ENCODE measurements at places on chromosomes 11 and 22.

- DNase-seq, result no peak
Observed at GRCh38 chr11:130427581-130428315, 661 bp downstream of the ADAMTS8 start.

GRCh38 chr11:376531-377173, 7.4 kb downstream of the B4GALNT4 start:
- DNase-seq, result no peak

GRCh38 chr22:49016909-49017481, 810.7 kb downstream of the BRD1 start:
- DNase-seq, result no peak

DNA sequence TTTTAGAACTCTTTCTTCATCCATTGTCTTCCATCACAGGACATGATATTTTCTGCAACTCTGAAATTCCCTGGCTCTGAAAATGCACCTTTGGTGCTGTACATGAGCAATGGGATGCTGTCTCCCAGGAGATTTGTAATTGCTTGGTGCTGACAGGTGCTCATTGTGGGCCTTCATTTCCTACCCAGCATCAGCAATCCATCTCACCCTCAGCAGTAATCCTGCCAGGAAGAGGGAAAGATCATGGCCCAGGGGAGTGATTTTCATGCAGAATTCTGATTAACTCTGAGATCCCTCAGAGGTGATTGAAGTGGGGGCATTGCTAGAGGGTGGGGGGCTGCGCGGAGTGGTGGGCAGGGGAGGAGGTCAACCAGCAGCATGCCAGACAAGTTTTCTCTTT, 651.7 kb downstream of the NELL1 start:
- DNase-seq, result no peak

DNA sequence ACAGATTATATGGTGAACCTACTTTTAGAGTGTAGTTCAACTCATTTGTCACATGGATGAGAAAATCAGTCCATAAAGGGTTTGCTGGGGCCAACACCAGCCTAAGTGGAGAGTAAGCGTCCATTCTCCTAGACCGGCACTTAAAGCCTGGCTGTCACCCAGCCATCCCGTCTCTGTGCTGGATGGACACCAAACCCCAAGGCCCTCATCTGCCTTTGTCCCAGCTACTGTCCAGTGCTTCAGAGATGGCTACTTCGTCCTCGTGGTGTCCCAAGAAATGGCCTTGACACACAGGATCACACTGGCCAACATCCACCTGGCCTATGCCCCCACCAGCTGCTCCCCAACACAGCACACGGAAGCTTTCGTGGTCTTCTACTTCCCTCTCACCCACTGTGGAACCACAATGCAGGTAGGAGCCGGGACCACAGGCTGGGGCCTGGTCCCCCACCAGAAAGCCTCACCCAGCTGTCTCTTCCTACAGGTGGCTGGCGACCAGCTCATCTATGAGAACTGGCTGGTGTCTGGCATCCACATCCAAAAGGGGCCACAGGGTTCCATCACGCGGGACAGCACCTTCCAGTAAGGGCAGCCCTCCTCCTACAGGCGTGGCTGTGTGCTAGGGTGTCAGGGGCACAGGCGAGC, 3.5 kb downstream of the ZP1 start:
- no peak for DNase-seq

DNA sequence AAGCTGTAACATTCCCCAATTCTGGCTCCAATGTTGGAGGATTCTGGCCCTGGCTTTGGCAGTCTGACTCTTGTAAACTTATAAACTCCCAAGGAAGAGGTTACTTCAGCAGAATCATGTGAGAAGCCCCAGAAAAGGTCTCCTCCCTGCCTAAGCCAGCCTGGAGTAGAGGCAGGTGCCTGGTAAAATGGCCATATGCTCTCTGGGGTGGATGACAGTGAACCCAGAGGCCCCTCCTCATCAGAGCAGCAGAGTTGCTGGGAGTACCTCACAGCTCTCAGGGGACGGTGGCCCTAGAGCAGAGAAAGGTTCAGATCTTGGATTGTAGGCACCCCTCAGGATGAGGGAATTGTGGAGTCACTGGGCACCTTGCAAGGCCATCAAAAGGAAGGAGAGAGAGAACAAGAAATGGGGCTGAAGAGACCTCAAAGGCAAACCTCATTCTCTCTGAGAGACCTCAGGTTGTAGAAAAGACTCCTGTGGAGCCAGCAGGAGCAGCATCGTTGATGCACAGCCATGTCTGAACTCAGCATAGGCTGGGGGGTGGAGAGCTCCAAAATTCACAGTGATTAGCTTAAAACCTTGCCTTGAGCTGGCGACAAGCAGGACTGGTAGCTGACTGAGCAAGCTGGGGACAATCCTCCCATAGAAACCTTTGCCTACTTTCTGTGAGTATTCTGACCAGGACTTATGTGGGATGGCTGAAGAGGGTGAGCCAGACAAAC, 4.9 kb upstream of the P2RY6 start:
- no peak for DNase-seq

- peak; percentile 72 for DNase-seq
Observed at GRCh38 chr22:44737406-44738346, 14.7 kb upstream of the ARHGAP8 start.

DNA sequence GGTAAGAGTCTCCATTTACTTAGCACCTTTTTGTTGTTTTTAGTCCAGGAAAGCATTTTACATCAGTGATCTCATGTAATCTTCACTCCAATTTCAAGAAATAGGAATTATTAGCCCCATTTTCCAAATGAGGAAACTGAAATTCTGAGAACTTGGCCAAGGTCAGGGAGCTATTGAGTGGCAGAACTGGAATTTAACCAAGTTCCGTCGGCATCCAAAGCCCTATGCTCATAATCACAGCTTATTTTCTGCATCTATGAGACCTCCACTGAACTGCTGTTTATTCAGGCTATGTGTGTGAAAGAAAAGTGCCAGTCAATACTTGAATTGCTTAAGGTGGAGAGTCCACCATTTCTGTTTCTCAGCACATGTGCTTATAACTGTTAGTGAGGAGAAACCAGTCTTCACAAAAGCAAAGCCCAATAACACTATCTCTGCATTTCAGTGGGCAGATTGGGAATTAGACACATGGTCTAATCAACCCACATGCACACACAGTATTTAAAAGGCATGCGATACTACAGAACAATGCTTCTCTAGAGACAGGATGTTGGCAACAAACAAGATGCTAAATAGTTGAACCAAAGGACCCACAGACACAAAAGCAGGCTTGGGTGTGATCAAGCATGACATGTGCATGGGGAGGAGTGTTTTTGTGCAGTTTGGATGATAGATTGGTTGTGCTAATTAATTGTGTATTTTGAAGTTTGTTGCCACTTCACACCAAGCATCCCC, 780.6 kb downstream of the OPCML start:
- no peak for DNase-seq

DNA sequence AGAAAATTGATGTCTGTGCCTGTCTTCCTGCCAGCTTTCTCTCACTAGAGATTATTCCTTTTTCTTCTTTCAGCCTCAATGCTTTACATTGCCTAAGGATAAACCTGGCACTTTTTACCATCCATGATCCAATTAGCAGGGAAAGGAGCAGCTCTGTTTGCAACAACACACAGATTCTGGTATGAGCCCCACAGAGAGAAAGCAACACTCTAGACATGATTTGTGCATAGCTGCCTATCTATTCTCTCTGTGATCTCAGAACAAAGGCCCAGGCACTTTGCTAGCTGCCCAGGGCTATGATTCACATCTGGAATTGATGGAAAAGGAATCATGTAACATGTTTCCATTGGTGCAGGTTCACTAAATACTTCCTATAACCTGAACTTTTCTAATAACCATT, 685.0 kb downstream of the ETS1 start:
- DNase-seq, result no peak

DNA sequence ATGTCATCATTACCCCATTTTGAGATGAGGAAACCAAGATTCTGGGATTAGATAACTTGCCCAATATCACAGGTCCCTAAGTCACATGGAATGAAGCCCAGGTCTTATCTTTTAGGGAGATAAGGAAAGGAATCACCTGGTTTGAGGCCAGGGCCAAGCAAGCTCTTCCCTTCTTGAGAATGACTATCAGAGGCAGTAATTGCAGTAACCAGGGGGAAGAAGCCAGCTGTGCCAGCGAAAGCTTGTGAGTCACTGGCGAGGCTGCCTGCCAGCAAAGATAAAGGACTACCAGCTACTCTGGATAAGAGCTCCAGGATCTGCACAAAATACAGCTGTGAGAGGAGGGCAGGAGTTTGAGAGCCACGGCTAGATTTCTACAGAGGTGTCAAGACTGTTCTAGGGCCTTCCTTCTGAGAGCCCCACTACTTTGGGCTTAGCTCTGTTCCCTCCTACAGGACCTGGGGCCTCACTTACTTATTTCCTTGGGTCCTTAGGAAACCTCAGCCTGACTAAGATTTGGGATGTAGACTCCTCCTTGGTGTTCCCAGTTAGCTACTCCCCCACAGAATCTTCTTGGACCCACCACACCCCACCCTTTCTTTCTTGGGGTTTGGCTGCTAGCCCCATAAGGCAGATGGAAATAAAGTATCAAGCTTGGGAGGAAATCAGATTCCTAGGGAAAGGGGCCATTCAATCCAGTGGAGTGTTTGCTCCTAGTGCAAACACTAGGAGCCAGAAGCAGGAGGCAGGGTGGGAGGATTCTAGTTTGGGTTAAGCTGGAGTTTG, 9.7 kb upstream of the CCKBR start:
- peak; percentile 40 for DNase-seq

- DNase-seq, result no peak
Observed at GRCh38 chr11:26767060-26767459, 45.2 kb upstream of the SLC5A12 start.

DNA sequence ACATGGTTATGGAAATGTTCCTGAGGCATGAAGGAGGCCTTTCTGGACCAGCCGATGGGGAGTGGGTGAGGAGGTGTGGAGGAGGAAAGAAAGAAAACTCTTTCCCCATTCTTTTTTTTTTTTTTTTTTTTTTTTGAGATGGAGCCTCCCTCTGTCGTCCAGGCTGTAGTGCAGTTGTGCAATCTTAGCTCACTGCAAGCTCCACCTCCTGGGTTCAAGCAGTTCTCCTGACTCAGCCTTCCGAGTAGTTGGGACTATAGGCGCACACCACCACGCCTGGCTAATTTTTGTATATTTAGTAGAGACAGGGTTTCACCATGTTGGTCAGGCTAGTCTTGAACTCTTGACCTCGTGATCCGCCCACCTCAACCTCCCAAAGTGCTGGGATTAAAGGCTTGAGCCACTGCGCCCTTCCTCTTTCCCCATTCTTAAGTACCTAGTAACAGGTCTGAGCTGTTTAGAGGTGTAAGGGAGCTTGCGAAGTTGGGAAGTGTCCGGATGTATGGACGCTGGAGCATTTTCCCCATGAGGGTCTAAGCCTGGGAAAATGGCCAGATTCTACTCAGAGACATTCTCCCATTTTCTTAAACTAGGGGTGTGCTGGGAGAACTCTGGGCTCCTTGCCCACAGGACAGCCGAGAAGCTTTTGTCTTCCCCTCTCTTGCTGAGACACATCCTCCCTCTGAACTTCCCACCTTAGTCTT, 135.8 kb downstream of the TEAD1 start:
- DNase-seq, result no peak

DNA sequence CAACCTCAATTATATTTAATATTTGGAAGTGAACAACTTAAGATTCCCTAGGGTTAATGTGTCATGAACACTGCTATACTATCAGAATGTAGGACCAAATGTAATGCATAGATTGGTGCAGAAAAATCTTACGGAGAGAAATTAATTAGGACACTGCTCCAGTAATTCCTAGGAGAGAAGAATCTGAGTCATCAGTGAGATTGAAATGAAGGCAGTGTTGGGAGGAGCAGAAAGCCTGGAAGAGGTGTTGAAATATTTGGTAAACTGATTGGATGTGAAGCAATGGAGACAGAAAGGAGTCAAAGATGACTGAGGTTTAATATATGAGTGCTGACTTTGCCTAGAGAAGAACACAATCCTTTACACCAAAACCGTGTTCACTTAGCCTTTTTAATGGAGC, 836.0 kb downstream of the FAM181B start:
- DNase-seq, result no peak

DNA sequence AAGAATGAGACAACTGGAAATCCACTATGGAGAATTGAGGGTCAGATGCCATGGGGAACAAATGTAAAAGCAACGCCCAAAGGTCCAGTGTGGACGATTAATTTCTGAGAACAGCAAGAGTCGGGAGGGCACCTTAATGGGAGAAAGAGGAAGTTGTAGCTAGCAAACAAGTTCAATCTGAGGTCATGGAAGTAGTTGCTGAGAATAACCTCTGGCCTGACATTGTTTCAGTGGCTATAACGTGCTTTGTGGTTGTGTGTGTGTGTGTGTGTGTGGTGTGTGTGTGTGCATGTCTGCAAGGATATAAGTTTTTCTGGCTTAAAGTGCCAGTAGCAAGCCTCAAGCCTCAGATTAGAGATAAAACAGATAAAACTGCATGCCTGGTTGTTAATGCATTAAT, 1630.1 kb upstream of the TENM4 start:
- no peak for DNase-seq

DNA sequence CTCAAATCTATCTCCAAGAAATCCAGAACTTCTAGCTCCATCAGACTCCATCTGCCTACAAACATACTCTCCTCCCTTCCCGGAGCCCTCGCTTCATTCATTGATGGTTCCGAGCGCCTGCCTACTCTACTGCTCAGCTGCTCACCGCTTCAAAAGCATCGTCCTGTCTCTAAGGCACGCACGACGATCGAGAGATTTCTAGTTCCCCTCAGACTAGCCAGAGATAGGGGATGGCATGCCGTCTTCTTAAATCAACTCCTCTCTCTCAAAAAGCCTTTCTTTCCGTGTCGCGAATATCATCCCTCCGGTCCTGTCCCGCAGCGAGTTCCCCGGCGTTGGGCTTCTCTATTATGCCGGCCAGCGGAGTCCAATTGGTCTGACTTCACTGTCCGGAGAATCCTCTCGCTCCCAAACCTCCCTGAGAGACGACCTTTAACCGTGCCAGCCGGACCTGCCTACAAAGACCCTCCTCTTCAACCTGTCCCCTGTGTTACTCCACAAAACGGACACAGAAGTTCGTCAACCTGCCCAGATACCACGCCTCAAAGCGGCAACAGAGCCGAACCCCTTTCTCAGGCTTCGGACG, 592 bp downstream of the EEF1G start:
- peak; percentile 51 for DNase-seq
